CD4-positive, alpha-beta T cell treated with Interleukin-6 for 4 hours (primary cell): ENCODE measurements at places on chromosomes 1 and 21.

DNA sequence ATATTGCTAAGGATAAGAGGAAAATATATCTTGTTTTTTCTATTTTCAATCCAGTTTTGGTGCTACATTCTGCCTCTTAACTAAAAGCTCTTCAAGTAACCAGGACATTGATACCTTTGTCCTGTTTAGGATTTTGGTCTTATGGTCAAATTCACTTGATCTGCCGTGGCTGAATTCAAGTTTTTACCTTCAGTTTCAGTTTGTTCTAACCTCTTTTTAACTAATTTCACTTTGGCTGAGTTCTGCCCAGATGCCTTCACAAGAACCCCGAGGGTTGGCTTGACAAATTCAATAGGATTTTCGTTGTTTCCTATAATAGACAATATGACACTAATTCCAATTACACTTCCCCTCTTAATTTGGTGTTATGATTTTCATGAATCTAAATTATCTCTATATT is 84.5 kb upstream of the C1orf21 start:
- no peak for DNase-seq

GRCh38 chr1:175072099-175072951 is 4.7 kb downstream of the TNN start:
- no peak for DNase-seq

DNA sequence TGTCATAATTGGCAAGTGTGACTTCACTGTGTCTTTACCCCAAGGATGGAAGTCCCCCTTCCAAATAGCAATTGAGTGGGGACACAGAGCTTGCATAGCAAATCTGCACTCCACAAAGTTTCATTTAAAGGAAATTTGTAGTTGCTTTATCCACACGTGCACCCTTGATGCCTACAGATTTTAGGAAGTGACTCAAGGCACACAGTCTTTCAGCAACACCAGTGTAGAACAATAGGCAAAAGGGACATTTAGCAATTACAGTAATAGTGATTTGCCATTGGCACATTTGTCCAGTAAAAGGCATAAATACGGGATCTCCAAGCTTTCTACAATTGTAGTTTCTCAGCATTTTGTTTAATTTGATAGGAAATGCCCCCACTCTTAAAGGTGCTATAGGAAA is 43.4 kb upstream of the KAZN start:
- no peak for DNase-seq

- DNase-seq: peak; percentile 18
These were observed 222.4 kb upstream of the B3GALT2 start for GRCh38 chr1:193408782-193409293.

DNA sequence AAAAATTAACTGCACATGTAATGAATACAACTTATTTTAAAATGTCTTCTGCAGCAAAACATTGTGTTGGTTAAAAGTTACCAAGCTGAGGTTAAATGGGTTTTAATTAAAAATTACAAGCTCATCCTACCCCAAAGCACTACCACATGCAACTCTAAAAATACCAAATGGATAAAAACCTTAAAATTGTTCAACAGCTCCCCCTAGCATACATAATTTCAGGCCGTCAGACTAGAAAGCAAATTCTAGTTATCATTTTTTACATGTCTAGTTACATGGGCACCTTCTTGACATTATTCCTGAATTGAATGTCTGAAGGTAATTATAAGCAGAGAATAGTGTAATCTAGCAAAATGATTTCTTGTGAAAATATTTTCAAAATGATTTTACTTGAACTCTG is 176.5 kb downstream of the C1orf21 start:
- DNase-seq: no peak

GRCh38 chr1:15151377-15151806 is 2.2 kb upstream of the TMEM51 start:
- no peak for DNase-seq

GRCh38 chr1:21321963-21322680 is 31.9 kb upstream of the ECE1 start:
- DNase-seq: no peak
